ENCODE measurements at places on chromosomes 1 and 21.

- no peak for DNase-seq
These were observed 37.5 kb upstream of the SLAMF9 start for GRCh38 chr1:159991513-159991912.

GRCh38 chr1:211537253-211537652 is 41.7 kb downstream of the SLC30A1 start:
- no peak for DNase-seq

DNA sequence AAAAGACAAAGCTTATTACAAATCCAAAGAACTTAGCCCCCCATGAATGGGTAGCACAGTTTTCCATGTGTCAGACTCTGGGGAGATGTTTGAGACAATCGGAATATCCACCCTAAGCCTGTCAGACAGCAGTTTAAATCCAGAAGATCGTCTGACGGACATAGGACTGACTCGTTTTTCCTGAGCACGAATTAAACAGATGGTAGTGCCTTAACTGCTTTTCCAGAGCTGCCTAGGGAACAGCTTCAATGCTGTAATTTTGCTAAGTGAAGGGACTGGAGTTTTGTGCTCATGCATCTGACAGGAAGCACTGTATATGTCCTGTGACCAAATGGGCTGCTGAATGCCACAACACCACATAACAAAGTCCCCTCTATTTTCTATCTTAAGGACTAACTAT is 48.6 kb downstream of the PCNX2 start:
- DNase-seq = no peak

- DNase-seq = no peak
These were observed 130.3 kb downstream of the GLIS1 start for GRCh38 chr1:53608676-53609075.

DNA sequence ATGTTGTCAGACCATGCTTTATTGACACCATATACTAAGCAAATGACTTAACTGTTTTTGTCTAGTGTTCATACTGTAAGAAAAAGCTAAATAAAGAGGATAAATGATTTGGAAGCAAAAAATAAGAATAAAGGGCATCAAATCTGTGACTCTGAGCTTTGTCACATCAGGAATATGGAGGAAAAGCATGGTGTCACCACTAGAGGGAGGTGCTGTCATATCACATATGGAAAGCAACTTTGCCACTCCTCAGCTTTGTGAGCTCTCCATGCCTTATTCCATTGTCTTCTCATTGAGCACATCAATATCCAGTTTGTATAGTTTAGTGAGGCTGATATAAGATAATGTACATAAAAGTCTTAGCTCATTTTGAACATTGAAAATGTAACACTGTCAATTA is 20.8 kb upstream of the GBP1 start:
- DNase-seq = peak; percentile 24

DNA sequence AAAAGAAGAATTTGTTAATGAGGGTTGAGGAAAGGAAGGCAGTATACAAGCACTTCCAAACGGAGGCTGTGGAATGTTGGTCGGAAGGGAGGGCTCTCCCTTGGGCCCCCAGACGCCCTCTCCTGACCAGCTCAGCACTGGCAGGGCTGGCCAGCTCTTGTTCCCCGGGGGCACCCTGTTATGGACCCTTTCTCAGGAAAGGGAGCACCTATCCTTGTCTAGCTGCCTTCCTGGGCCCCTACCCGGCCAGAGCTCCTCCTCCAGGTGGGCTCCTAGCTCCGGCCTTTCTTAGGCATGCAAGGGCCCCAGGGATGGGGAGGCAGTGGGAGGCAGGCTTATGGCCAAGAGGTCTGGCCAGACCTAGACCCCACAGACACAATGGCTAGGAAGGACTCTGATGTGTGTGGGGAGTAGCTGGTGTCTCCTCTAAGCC is 926 bp downstream of the BLACAT1 start:
- DNase-seq = no peak

GRCh38 chr1:11126569-11126968 is 26.9 kb upstream of the EXOSC10 start:
- no peak for DNase-seq

DNA sequence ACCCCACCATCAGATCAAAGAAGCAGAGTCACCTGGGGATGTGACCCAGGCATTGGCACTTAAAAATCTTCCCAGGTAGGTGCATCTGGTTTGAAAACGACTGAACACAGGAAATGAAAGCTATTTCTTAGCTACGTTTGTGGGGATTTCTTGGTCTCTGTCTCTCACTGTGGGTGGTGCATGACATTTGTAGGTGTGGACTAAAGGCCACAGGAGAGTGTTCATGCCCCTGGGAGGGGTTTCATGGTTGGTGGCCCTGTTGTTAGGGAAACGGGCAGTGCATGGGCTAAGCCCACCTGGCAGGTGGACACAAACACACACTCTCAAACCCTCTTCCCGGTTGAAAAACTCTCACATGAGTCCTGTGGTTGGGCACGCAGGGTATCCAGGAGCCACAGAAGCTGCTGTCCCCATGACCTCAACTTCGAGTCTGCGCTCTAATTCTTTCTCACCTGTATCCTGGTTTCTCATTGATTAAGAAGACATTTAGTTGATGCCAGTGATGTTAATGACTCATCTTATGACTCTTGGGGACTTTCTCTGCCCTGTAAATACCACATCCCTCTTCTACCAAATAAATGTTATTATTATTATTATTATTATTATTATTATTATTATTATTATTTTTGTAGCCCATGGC is 119.4 kb downstream of the MRPS6 start:
- DNase-seq = no peak

- DNase-seq = no peak
These were observed 54.2 kb downstream of the JAK1 start for GRCh38 chr1:64912191-64912590.

GRCh38 chr1:175237389-175237788 is 44.8 kb upstream of the KIAA0040 start:
- DNase-seq = no peak

GRCh38 chr1:214187121-214187900 is 93.6 kb upstream of the SMYD2 start:
- DNase-seq = no peak

DNA sequence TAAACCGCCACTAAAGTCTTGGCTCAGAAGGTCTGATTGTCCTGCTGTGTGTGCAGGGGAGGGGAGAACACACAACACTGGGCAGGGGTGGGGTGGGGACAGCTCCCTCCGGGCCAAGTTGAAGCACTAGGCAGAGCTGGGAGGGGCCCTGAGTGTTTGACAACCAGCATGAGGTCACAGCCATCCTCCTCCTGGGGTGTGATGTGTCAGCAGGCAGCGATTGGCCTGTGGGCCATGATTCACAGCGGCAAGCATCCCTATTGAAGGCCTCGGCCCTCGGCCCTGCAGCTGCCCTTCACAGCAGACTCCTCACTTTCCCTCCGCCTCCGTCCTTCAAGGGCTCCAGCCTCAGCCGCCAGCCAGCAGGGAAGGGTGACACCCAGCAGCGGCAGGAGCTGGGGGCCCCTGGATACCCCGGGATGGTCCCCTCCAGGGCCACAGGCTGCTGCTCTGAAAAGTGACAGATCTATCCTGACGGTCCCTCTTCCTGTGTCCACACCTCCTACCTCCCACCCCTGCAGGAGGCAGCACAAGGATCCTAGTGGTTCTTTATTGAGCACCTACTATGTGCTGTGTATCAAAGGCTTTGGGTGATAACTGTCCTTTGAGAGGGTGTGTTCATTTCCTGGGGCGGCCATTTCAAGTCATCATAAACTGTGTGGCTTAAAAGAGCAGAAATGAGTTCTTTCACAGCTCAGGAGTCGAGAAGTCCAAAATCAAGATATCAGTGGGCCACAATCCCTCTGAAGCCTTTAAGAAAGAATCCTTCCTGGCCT is 66.0 kb upstream of the SLC25A33 start:
- no peak for DNase-seq

DNA sequence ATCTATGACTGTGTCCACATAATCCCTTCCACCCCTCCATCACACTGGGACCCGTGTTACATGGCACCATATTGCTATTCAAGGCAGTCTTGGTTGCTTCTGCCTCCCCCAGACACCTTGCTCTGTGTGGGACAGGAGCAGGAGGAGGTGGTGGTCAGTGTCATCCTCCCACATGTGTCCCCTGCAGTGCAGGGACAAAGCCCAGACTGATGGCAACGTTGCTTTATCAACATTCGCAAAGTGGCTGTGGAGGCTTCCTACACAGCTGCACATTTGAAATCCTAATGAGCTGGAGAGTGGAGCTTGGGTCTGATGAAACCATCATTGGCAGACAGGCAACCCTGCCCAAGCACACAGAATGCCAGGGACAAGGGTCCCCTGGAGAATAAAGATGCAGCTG is 26.2 kb downstream of the TRIM67 start:
- no peak for DNase-seq

- DNase-seq = no peak
These were observed 153.3 kb downstream of the PTPRU start for GRCh38 chr1:29389533-29390041.

GRCh38 chr1:78359666-78360065 is 131.1 kb upstream of the PTGFR start:
- DNase-seq = no peak

GRCh38 chr1:84117868-84118267 is 26.2 kb upstream of the PRKACB start:
- no peak for DNase-seq

All from stimulated activated CD4-positive, alpha-beta T cell treated with anti-CD3 and anti-CD28 coated beads, Interleukin-1b, Interleukin-23, amount 100 ng/mL, for 1 hour (primary cell).